Lung microvascular endothelial cell (primary cell): ENCODE measurements at places on chromosomes 2 and 18. TPM values are rescaled to one million over a fixed set of nuclear protein-coding genes. Genes with fewer than 3 reads are reported as not detected.
A peak's percentile ranks its signal among the peaks of the same experiment; 100 is the strongest.

The FHOD3 gene
- total RNA-seq = under 0.01 and 0.44 TPM in 2 replicates

The TXNDC9 gene
- total RNA-seq = 54.8 and 57.3 TPM in 2 replicates

The FAM124B gene
- 13.3 and 64.9 TPM in 2 replicates for total RNA-seq

The MALL gene
- 13.7 and 46.0 TPM in 2 replicates for total RNA-seq

The RPRM gene
- total RNA-seq = not detected in 2 replicates

The NIFK gene
- 24.4 and 43.8 TPM in 2 replicates for total RNA-seq

The AP1S3 gene
- 1.6 and 2.2 TPM in 2 replicates for total RNA-seq

The REG1B gene
- not detected in 2 replicates for total RNA-seq

The DNAJC5G gene
- 0.44 and 1.4 TPM in 2 replicates for total RNA-seq

The SERPINB13 gene
- total RNA-seq = not detected in 2 replicates

DNA sequence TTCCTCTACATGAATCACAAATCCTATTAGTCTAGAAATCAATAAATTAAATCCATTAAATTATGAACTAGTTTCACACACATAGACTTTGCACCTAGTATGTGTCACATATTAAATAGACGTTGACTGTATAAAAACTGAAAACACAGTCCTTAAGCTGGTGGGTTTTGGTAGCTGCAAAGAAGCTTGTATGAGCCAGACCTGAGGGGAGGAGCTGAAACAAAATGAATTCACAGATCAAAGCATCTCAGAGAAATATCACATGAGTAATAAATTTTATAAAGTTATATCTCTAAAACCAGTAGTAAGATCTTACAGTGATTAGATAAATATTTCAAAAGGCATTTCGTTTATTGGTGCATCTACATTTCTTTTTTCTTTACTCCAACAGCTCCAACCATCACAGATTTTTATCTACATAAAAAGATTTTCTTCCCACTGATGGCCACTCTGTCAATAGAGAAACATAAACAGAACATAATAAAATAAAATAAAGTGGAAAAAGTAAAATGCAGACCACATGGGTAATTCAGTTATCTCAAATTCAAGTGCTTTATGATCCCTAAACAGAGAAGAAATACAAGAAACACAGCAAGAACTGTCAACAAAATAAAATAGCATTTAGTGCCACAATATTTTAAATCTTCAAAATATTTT, 420.0 kb upstream of the CYRIA start:
- DNase-seq = no peak

DNA sequence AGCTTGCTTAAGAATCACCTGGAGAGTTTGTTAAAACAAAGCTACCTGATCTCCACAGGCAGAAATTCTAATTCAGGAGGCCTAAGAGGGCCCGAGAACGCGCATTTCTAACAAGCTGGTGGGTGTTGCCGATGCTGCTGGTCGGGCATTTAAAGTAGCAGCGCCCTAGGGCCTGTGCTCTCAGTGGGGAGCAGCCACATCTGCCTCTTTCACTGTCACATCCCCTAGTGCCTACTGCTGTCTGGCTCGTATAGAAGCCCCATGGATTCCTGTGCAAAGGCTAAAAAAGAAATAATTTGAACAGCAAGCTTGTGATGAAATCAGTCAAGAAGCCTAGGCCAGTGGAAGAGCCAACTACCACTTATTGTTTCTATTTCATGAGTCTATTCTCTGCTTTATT, 126.7 kb upstream of the SMIM21 start:
- no peak for DNase-seq

GRCh38 chr2:162106146-162106551, 32.1 kb upstream of the DPP4 start:
- no peak for DNase-seq

DNA sequence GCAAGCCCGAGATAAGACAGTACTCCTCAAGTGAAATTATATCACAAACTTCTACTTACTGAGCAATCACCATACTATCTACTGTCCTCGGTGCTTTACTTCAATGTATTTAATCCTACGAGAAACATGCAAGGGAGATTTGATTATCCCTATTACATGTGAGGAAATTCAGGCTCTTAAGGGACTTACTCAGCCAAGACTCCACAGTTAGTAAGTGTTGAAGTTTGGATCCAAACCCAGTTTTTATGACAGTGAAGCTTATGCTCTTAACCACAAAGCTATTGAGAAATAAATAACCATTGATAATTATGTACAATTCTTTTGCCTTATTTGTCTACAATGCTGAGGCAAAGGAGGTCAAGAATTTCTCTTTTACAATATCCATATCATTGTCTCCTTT, 672.9 kb upstream of the ACVR2A start:
- DNase-seq = no peak

DNA sequence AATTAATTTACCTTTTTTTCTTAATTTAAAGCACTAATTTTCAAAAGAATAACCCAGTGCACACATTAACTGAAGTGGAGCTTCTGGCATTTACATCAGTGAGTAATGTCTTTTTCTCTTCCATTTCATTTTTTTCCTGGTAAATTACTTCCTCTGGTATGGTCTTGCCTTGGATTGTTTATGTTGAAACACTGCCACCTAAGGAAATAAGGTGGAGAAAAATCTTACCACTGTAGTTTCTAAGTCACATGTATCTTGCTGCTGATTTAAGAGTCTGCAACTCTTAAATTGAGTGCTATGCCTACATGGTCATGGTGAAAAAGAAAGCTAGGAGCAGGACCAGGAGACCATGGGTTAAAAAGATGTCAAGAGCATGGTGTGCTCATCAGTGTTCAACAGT, 51.0 kb downstream of the TTC27 start:
- peak; percentile 66 for DNase-seq

GRCh38 chr2:86037141-86037794, 68.4 kb downstream of the POLR1A start:
- DNase-seq = peak; percentile 64

DNA sequence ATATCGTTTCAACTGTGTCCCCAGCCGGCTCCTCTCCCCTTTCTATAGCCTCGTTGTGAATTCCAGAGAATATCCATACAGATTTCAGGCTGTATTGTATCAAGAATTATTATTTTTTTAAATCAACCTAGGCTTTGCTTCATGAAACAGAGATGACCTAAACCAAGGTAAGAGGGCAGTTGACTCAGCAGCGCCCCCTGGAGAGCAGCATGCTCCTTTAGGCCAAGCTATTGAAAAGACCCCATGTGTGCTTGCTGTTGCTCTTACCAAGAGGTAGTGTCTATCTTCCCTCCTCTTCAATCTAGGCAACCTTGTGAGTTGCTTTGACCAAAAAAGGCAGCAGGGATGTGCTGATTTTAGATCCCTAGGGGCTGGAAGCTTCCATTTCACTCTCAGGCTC, 426.7 kb upstream of the SMIM21 start:
- DNase-seq = no peak

GRCh38 chr2:114698520-114698919, 256.1 kb downstream of the DPP10 start:
- DNase-seq = no peak

DNA sequence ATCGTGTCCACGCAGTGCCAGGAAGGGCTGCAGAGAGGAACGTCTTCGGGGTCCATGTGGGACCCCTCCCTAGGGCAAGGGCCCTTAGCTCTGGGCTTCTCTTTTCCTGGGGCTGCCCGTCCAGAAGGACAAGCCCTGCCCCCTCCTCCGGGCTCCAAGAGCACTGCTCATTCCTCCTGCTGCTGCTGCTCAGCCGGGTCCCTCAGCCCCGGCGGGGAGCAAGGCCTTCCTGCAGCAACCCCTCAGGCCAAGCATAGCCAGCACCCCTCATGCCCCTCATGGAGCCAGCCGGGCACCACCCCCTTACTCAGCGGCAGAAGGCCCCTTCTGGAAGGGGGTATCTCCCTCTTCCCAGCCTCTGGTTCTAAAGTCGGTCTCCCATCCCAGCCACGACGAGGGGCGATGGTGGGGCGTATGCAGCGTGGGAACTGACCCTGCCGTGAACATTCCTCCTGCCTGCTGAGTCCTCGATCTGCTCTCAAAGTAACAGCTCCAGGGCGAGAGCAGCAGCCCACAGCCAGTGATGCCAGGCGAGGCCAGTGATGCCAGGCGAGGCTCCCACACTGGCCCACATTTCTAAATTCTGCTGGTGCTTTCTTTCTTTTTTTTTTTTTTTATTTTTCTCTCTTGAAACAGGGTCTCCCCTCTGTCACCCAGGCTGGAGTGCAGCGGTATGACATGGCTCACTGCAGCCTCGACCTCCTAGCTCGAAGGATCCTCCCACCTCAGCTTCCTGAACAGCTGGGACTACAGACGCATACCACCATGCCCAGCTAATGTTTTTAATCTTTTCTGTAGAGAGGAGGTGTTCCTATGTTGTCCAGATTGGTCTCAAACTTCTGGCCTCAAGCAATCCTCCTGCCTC, 99.7 kb downstream of the HDAC4 start:
- DNase-seq = no peak

- no peak for DNase-seq
Observed at GRCh38 chr2:28869494-28870145, 489 bp downstream of the TRMT61B start.

- DNase-seq = no peak
Observed at GRCh38 chr18:41829647-41830516, 125.2 kb upstream of the PIK3C3 start.

GRCh38 chr2:119983108-119983507, 29.8 kb upstream of the EPB41L5 start:
- DNase-seq = no peak

GRCh38 chr2:219435701-219436100, 1.1 kb downstream of the SPEG start:
- no peak for DNase-seq

DNA sequence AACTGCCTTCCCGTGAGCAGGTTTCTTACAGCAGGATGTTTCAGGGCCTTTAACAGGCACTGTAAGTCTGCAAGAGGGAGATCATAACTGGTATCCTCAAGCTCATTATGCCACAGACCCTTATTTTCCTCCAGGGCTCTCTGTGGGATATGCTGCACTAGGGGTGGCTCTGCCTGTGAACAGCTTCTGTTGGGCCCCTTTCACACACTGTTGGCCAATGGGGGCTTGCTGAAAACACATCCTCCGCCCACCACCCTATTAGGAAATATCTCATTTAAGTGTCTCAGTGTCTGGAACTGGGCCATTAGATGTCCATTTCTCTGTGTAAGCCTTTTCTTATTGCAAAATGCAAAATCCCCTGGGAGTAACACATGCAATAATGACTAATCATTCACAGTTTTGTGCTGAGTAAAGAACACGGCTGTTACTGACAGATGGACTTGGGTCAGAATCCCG, 414.3 kb upstream of the HS6ST1 start:
- no peak for DNase-seq

- DNase-seq = peak; percentile 89
Observed at GRCh38 chr2:14492920-14493503, 139.5 kb upstream of the LRATD1 start.

GRCh38 chr2:218026244-218026643, 23.4 kb upstream of the TNS1 start:
- no peak for DNase-seq

GRCh38 chr2:136250131-136250530, 132.2 kb upstream of the CXCR4 start:
- DNase-seq = no peak

GRCh38 chr18:59898609-59899297, 1.0 kb upstream of the PMAIP1 start:
- peak; percentile 42 for DNase-seq

- DNase-seq = no peak
Observed at GRCh38 chr2:142058149-142058548, 72.7 kb downstream of the LRP1B start.

DNA sequence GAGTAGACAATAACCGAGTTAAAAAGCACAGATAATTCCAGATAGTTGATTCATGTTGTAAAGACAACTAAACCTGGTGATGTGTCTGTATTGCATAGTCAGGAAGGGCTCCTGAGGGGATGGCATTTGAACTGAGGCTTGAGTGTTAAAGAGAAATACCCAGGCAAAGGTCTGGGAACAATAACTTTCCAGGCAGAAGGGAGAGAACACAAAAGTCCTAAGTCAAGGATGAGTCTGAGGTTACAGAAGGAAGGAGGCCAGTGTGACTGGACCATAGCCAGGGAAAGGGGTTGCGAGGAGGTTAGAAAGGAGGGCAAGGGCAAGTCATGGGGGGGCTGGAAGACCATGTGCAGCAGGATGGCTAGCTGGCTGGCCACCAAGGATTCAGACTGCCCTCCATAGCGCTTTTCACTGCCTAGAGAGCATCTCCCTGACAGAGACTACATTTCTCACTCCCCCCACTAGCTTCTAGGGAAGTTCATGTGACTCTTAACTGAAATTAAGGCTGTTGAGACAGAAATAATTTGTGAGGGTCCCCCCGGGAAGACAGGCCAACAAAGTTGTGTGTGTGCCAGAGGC, 135.5 kb upstream of the CREB1 start:
- DNase-seq = no peak

- DNase-seq = no peak
Observed at GRCh38 chr2:176961775-176962619, 250.6 kb upstream of the HNRNPA3 start.

- DNase-seq = no peak
Observed at GRCh38 chr2:105883911-105884694, 139.4 kb downstream of the NCK2 start.

- peak; percentile 57 for DNase-seq
Observed at GRCh38 chr2:152525277-152525838, 190.4 kb downstream of the FMNL2 start.

GRCh38 chr2:104933151-104933917, 79.4 kb downstream of the POU3F3 start:
- no peak for DNase-seq

- DNase-seq = no peak
Observed at GRCh38 chr2:86371527-86371926, 34.1 kb upstream of the REEP1 start.
